ENCODE measurements at places on chromosomes 5 and 9.

DNA sequence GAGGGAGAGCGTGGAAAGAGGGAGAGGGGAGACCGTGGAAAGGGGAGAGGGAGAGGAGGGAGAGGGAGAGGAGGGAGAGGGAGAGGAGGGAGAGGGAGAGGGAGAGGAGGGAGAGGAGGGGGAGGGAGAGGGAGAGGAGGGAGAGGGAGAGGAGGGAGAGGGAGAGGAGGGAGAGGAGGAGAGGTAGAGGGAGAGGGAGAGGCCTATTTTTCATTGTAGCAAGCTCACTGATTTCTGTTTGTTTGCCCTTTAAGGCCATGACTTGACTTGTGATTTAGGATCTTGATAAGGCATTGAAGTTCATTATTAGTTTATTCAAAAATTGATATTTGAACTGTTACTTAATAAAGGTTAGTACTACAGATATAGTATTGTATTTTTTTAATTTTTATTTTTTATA is 52.4 kb downstream of the DMXL1 start:
- no peak for DNase-seq

GRCh38 chr9:2755285-2755684 is 38.0 kb downstream of the KCNV2 start:
- DNase-seq: no peak

- no peak for DNase-seq
These were observed 128.7 kb upstream of the PIK3R1 start for GRCh38 chr5:68086857-68087256.

DNA sequence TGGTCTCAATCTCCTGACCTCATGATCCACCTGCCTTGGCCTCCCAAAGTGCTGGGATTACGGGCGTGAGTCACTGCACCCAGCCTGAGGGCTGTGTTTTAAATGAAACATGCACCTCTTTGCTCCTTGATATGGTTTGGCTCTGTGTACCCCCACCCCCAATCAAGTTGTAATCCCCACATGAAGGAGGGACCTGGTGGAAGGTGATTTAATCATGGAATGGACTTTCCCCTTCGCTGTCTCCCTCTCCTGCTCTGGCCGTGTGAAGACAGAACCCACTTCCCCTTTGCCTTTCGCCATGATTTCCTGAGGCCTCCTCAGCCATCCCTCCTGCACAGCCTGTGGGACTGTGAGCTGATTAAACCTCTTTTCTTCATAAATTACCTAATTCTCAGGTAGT is 12.5 kb upstream of the NOTCH1 start:
- no peak for DNase-seq

GRCh38 chr5:91168859-91169258 is 214.3 kb downstream of the ARRDC3 start:
- no peak for DNase-seq

DNA sequence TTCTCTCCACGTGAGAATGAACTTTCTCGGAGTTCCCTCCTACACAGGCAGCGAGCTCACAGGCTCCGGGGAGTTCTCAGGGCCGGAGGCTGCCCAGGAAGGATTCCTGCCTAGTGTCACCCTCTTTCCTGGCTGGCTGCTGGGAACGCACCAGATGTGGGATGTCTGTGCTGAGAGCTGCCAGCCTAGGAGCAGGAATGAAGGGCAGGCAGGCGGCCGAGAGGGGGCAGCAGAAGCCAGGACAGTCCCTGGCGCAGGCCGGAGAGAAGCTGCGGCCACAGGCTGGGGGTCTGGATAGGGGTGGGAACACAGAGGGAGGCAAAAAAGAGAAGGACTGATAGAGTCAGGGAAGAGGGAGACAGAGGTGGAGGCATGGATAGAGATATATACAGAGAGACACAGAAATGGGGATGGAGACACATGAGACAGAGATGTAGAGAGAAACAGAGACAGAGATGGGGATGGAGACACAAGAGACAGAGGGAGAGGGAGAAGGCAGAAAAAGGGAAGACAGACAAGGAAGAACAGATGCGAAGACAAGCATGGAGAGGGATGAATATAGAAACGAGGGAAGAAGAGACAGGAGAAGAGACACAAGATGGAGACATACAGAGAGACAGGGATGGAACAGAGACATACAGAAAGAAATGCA is 25.3 kb upstream of the ENHO start:
- peak; percentile 23 for DNase-seq

- no peak for DNase-seq
These were observed 588.8 kb upstream of the KLF4 start for GRCh38 chr9:108078375-108078774.

GRCh38 chr9:92607773-92608172 is 62.2 kb downstream of the IPPK start:
- DNase-seq: no peak

GRCh38 chr5:151063142-151063989 is 17.5 kb downstream of the TNIP1 start:
- no peak for DNase-seq

- DNase-seq: no peak
These were observed 431 bp downstream of the RNF208 start for GRCh38 chr9:137221506-137222111.

- DNase-seq: no peak
These were observed 937.3 kb upstream of the ARRDC3 start for GRCh38 chr5:92320446-92320845.

DNA sequence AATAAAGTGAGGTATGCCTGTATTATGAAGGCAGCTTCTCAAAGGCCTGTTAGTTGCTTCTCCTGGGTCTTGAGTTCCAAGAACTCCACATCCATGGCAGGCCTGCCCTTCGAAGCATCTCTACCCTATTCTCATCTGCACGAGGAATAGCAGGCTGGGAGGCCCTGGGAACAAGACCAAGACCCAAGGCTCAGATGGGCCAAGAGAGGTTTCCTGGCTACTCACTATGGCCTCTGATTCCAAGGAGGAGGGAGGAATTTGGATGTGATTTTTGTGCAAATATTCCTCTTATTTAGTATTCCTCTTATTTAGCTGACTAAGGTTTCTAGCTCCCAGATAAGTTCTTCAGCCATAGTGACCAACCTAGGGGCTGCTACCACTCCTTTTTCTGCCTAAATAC is 151.3 kb downstream of the SAXO1 start:
- no peak for DNase-seq

DNA sequence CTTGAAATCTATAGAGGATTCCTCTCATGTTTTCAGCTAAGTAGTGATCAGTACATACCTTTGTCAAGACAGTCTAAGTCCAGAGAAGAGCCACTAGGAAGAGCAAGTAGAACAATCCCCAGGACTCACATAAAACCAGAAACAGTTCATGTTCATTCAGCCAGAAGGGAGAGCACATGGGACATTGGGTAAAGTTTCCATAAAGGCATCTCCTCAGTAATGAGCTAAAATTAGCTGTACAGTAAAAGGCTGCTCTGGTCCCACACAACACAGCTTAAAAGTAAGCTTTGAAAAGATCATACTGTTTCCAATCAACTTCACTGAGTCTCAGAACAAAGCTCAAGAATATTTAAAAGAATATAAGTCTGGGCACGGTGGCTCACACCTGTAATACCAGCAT is 32.4 kb downstream of the HOMER1 start:
- DNase-seq: no peak

DNA sequence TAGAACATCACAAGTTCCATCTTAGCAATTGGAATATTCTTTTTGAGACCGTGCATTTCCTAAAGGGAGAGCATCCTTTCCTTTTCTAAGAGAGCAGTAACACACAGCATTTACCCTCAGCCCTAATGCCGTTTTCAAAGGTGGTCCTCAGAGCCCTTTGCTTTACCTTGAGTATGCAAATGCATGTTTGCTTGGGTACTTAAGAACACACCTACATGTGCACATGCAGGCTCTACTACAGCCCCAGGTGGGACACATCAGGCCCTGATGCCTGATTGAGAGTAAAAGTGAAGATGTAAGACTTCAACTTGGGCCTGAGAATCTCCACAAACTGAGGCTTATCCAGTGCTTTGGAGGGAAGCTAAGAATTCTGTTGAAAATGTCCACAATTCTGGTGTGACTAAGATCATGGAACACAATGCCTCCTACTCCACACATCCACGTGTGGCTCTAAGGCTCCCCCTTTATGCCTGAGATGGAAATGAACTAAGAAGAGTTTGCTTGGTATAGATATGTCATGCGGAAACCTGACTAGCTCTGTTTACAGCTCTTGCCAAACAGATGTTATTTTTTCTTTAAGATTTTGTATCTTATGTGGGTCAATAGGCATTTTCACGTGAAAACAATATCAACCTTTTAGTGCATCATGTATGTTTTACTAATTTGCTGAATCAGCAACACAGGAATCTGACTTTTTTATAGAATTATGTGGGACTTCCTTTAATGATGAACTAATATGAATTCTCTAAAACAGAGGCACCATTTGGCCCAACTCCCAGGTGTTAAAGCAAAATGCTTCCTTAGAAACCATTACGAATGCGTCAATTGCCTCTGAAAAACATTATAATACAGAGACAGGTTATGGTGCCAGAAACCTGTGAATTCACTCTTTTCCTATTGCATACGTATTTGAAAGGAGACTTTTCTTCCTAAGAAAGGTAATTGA is 48.9 kb upstream of the SLC2A8 start:
- no peak for DNase-seq

Data from HCT116 (cell line).